HEK293T (cell line): ENCODE measurements at places on chromosomes 7 and 10.
A peak's percentile ranks its signal among the peaks of the same experiment; 100 is the strongest.

DNA sequence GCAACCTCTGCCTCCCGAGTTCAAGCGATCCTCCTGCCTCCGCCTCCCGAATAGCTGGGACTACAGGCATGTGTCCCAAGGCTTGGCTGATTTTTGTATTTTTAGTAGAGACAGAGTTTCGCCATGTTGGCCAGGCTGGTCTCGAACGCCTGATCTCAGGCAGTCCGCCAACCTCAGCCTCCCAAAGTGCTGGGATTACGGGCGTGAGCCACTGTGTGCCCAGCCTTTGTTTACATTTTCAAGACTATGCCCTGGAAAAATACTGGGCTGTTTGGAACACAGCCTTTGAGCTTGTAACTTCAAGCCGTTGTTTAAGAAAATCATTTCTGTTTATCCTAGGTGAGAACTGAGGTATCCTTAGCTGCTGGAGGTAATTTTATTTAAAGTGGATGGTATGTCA lies 1.9 kb downstream of the ZKSCAN1 start:
- no peak for DNase-seq

GRCh38 chr7:7869651-7870050 lies 98.9 kb upstream of the GLCCI1 start:
- no peak for DNase-seq

DNA sequence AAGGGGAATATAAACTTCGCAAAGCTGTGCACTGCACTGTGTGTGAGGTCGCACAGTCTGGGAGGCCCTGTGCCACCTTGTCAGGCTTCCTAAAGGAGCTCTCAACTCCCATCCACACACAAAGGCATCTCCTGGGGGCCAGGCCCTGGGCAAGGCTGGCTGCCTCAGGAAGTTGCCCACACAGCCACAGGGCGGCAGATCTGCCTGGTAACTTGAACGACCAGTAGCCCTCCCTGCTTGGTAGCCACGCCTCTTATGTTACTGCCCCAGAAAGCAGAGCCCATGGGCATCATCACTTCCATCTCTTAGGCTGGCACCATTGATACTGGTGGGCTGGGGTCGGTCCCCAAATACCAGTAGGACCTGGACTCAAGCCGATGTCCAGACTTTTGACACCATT lies 82.8 kb downstream of the HECW1 start:
- no peak for DNase-seq

GRCh38 chr10:113912582-113912981 lies 58.1 kb downstream of the NHLRC2 start:
- no peak for DNase-seq

DNA sequence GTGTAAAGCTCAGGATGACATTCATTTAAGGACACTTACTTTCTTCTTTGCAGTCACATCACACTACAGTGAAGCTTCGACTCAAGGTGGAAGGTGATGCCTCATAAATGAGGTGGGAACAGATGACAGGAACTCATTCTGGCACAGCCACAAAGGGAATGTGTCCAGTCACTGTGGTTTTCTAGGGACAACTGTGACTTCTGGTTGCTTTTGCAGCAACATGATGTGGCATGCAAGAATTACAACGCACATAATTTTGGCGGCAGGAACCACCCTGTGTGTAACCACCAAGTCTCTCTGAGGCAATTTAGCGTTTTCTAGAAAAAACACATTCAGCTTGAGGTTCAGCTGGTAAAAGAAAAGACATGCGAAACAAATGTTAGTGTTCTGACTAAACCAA lies 32.0 kb upstream of the FERD3L start:
- DNase-seq = no peak

DNA sequence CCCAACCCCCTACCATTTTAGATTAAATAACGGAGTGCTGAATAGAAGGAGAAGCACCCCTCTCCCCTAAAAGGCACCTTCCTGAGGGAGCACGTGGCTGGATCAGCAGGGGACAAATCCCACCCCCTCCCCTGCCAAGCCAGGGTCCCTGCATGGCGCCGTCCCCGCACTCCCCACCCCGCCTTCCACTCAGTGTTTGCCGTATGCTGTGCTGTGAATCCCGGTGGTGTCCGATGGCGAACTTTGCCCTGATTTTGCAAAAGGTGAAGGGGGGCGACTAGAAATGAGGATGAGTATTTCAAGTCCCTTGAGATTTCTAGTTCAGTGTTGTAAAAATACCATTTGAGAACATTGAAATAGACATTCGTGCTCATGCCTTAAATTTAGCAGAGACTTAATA lies 83.5 kb upstream of the SH2B2 start:
- DNase-seq = no peak

DNA sequence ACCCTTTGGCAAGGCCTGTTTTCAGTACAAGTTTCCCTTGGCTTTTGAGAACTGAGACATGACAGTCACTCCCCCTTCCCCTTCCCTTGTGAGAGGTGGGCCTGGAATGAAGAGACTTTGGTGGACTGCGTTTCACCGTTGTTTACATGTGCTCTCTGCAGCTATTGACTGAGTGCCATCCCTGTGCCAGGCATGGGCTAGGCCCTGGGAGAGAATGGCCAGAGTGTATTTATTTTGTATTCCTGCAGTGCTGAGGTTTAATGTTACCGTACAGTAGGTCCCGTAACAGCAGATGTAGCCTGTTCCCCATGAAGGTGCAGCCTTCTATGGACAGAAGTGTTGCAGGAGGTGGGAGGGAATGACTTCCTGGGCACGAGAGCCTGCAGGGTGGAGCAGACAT lies 50.0 kb downstream of the TACR2 start:
- no peak for DNase-seq

DNA sequence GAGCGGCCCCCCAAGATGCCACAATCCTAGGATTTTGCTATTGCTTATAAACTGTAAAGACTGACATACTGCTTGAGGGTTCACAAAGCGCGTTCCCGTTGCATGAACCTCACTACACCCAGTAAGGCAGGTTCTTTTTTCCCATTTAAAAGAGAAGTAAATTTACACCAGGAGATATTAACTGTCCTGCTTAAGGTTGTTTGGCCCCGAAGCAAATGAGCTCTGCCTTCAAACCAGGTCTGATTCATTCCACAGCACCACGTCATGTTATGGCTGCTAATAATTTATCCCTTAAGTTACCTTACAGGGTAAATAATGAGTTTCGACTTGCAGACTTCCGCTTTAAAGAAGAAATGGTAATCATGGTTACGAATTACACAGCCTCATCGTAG lies 559 bp upstream of the FKBP14 start:
- DNase-seq = peak; percentile 8

GRCh38 chr10:14703631-14704001 lies 71.1 kb downstream of the FAM107B start:
- no peak for DNase-seq

- DNase-seq = no peak
Observed at GRCh38 chr10:60377955-60378354, 11.7 kb downstream of the ANK3 start.

DNA sequence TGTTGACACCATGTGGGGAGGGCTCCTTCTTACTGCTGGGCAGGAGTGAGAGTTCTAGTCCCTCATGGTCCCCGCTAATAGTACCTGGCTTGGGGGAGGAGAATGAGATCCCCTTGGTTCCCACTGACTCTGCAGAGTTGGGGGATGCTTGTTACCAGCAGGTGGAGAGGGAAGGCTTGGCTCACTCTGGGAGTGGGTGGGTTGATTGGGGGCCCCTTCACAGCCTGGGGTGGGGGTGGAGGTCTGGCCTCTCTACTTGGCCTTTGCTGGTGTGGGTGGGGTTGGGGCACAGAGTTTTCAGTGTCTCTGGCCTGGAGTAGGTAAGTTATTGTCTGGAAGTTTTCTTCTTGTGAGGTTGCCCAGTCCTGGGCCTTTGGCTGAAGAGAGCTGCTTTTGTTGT lies 31.9 kb downstream of the ADCY1 start:
- no peak for DNase-seq

DNA sequence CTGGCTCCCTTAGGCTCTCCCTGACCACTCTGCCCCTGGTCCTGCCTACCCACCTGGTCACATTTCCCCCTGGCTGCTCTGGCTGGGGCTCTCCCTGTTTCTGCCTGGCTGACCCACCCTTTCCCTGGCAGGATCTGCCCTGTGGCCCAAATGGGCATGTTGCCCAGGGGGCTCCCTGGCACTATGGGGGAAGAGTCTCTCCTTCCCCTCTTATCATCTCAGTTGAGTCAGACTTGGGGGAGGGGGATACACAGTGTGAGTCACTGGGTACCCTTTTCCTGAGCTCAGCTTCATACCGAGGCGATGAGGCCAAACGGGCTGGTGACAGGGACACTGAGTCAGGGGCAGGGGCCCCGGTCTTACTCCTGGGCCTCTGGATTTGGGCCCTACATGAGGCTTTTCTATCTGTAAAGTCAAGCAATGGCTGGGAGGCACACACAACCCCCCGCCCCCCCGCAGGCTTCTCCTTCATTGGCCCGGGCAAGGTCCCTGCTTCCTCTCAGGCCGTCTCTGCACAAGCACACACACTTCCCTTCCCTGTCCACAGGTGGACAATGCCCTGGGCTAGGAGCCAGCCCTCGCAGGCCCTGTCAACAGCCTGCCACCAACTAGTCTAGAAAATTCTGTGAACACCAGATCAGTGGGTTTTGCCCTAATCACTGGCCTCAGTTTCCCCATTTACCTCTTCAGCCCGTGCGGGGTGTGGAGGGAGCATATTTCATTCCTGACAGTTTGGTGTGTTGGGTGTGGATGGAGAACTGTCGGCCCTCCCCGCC lies 627 bp upstream of the FLNC start:
- no peak for DNase-seq

- no peak for DNase-seq
Observed at GRCh38 chr10:78572565-78572964, 496.2 kb upstream of the ZMIZ1 start.
